ENCODE measurements at places on chromosomes 1 and 21. TPM values are rescaled to one million over a fixed set of nuclear protein-coding genes. Genes with fewer than 3 reads are reported as not detected.
A peak's percentile ranks its signal among the peaks of the same experiment; 100 is the strongest.

DNA sequence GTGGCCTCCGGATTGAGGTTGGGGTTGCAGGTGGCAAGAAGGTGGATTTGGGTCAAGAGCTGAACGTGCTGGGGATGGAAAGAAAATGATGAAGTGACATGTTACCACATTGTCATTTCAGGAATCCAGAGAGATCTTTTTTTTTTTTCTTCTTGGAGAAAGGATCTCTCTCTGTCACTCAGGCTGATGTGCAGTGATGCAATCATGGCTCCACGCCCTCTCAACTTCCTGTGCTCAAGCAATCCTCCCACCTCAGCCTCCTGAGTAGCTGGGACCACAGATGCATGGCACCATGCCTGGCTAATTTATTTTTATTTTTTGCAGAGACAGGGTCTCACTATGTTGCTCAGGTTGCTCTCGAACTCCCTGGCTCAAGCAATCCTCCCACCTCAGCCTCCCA is 80.6 kb downstream of the GON4L start:
- no peak for DNase-seq

GRCh38 chr1:200245473-200245872 is 164.4 kb downstream of the ZNF281 start:
- no peak for DNase-seq

GRCh38 chr1:174960362-174960761 is 39.4 kb upstream of the CACYBP start:
- no peak for DNase-seq

The TPTE gene
- not detected for polyA plus RNA-seq

DNA sequence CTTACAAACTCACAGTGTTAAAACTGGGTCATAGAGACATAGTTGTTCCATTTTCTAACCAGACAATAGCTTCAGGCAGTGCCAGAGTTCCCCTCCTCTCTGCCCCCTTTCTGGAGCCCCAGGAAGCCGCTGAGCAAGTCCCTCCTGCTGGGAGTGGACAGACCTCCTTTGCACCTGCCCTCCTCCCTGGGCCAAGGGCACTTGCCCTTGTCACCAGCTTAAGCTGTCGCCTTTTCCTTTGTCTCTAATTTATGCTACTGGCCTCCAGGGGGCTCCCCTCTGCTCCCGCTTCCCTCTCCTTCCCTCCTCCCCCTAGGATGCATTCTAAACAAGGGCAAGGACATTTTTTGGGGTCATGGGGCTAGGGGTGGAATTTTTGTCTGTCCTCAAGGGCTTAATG is 182.4 kb downstream of the MIS18A start:
- DNase-seq = no peak

DNA sequence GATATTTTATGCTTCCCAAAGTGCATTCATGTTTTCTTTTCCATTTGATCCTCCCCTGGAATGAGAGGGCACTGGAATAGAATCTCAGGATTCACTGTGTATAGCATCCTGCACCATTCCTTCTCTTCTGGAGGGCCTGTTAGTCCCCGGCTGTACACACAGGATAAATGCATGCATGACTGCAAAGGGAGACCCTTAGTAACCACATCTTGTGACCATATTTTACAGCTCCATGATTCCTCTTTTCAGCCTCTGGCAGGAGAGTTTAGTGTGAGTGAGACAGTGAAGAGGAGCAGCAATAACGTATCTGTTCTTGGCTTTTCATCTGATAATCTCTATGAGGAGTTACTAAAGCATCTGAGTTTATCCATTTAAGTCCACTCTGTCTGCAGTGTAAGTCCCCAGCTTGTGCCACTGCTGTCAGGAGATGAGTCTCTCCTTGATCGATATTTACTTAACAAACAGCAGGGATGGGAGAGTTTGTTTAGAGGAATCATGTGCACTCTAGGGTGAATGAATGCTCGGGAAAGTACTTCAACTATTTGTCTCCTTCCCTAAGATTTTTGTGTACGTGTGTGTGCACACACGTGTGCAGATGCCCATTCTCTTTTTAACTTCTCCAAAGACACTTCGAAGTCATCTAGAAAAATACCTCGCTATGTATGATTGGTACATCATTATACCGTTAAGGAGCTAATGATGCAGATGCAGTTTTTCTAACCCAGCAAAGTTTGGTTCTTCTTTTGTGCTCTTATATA is 41.1 kb downstream of the PROX1 start:
- DNase-seq = no peak

The SLC30A10 gene
- not detected for polyA plus RNA-seq

GRCh38 chr1:44559913-44560312 is 114.4 kb downstream of the TMEM53 start:
- DNase-seq = no peak

The SLC44A3 gene
- polyA plus RNA-seq = 3.2 TPM

GRCh38 chr1:92842082-92843045 is 10.5 kb downstream of the RPL5 start:
- no peak for DNase-seq

GRCh38 chr1:152036267-152037216 is at the start of gene S100A11:
TSS of gene S100A11 (minus strand) at chr1:152037004. CDS start at chr1:152036915, 89 bp downstream.
- DNase-seq = peak; percentile 55

DNA sequence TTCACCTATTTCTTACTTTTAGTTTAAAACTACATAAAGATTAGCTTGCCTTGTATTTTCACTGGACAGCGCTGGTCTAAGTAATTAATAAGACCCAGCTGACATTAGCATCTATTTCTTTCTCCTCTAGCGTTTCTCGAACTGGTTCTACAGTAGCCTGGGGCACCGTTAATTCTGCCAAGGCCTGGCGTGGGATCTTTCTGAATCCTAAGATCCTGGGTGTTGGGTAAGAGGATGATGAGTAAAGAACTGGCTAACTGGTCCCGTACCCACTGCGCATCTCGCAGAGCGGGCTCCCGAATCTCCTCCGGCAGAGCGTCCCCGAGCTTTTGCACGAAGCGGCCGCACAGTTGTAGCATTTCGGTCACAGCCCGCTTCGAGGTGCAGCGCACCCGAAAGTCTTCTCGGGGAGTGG is 309 bp downstream of the NSL1 start:
- no peak for DNase-seq

The TRIM45 gene
- polyA plus RNA-seq = 4.8 TPM

The LEMD1 gene
- not detected for polyA plus RNA-seq

The PGLYRP4 gene
- polyA plus RNA-seq = not detected

The ZNF683 gene
- not detected for polyA plus RNA-seq

The DHDDS gene
- 51.7 TPM for polyA plus RNA-seq

- peak; percentile 10 for DNase-seq
Measured at GRCh38 chr1:207499573-207499972, 3.6 kb downstream of the CR1 start.

The OR10Z1 gene
- polyA plus RNA-seq = not detected

The LCE1F gene
- not detected for polyA plus RNA-seq

DNA sequence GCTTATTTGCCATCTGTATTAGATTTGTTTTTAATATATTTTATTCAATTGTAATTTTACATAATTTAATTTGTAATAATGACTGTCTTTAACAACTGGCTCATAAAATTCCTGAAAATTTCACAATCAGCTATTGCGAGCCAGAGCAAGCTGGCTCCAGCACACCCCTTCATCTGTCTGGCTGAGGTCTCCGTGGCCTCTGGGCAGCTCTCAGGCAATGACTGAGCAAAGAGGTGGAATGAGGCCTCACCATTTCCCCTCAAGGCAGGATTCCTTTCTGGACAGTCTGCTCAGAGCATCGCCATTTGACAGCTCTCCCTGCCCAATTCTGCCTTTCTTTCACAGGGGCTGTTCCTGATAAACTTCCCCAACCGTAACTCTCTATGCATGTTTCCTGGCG is 5.8 kb upstream of the KANK4 start:
- DNase-seq = no peak

The TACSTD2 gene
- polyA plus RNA-seq = 0.07 TPM

The PLD5 gene
- not detected for polyA plus RNA-seq

DNA sequence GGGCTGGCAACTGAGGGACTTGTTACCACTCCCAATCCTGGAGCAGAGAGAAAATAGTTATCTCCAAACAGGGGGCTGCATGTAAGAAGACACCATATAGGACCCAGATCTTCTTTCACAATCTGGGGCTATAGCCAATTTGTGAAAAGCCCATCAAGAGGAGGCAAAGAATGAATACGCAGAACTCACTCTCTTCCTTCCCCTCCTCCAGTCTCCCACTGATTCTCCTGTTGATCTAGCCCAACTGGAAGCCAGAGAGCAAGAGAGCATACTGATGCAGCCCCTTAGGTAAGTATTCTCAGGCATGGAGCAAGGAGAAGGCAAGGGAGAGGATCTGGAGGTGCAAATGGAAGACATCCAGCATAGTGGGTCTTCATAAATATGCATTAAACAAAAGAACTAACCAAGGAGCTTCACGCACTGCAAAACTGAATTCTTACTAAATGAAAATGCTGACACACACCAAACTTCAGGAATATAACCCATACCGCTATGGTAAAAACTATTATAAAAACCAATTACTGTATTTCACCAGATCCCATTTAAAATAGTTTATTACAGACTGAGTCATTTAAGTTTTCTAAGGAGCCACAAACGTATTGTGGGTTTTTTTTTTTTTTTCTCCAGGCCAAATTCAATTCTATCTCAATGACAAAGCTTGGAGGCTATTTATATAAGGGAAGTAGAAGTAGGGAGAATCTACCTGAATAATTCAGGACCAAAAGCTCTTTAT is 15.5 kb upstream of the HMGB4 start:
- no peak for DNase-seq

GRCh38 chr1:61397495-61397894 is 315.1 kb downstream of the NFIA start:
- no peak for DNase-seq

GRCh38 chr1:61207416-61207815 is 125.1 kb downstream of the NFIA start:
- DNase-seq = no peak

DNA sequence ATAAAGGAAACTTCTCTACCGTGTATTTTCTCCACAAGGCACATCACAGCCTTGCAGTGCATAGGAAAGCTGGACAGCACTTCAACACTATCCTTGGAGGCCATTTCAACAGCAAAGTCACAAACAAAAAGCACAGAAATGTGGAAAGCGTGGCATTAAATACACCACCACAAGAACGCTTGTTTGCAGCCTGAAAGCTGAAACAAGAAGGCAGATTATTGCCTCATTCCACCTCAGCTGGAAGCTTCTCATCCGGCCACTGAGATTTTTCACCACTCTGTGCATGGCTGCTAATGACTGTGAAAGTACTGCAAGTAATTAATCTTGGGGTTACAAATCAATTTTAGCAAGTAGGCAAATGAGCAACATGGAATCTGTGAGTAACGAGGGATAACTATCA is 50.9 kb upstream of the GALNT2 start:
- no peak for DNase-seq

The SMCP gene
- not detected for polyA plus RNA-seq

DNA sequence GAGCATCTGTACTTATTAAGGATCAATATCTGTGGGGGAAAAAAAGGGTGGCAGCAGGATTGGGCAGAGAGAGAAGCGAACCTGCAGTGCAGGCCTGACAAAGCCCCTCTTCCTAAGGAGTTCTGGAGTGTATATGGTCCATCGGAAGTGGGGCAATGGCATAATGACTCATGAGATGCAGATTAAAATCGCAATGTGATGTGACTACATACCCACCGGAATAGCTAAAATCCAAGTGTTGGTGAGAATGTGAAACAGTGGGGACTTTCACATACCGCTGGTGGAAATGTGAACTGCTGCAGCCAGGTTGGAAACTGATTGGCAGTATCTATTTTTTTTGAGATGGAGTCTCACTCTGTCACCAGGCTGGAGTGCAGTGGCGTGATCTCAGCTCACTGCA is 8.2 kb upstream of the CREG1 start:
- no peak for DNase-seq

- DNase-seq = no peak
Measured at GRCh38 chr1:242754926-242755325, 230.4 kb upstream of the PLD5 start.

- no peak for DNase-seq
Measured at GRCh38 chr1:77990629-77991204, 11.8 kb upstream of the FUBP1 start.

GRCh38 chr1:1080951-1081310 is 6.8 kb upstream of the RNF223 start:
- no peak for DNase-seq

The TAS1R1 gene
- 0.05 TPM for polyA plus RNA-seq

GRCh38 chr1:37691497-37692077 is 729 bp upstream of the CDCA8 start:
- DNase-seq = no peak

DNA sequence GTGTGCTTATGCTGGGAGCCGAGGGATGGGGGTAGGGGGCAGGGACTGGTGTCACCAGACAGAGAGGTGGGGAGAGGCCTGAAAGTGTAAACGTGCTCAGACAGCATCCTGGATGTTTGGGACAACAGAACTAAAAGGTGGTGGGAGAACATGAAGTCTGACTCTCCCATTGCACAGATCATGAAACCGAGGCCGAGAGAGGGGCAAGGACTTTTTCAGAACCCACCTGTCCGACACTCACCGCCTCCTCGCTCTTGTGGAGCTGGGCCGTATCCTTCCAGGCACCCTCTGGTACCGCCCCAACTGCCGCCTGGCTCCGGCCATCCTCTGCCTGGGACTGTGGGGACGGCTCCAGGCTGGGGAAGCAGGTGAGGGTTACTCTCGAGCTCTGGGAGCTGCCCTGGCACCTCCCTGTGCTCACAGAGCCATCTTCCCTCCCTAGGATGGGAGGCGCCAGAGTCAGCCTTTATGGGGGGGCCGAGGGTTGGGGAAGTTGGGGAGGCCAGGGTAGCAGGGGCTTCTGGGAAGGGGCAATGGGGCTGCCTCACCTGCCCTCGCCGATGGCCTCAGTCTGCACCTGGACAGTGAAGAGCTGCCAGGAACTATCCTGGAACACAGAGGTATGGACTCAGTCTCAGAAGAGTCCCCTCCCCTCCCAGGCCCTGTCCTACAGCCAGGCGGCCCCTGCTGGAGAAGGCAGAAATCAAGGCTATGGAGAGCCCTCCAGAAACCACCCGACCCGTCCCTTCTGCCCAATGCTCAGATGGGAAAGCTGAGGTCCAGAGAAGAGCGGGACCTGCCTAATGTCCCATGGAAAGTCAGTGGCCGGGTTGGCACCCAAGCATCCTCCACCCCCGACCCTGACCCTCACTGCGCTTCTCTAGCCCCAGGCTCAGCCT is 7.0 kb downstream of the ATP13A2 start:
- no peak for DNase-seq

The PGBD5 gene
- 1.0 TPM for polyA plus RNA-seq

DNA sequence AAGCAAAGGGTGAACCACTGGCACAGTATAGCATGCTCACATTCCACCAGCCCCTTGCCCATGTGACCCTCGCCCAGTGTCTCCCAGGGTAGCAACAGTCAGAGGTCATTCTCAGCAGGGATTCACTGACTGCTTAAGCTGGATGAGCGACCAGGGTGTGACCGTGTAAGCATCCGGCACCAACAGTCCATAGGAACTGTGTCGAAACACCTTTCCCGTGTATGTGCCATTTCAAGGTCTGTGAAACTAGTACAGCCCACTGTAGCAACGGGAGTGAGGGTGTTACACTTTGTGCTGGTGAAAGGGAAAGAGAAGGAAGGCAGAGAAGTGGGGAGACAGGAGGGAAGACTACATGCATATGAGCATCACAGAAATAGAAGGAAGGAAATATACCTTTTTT is 10.8 kb downstream of the PIK3C2B start:
- DNase-seq = no peak

The TSPEAR gene
- not detected for polyA plus RNA-seq

- DNase-seq = no peak
Measured at GRCh38 chr1:185960422-185961321, 226.5 kb downstream of the HMCN1 start.

The LRRC71 gene
- polyA plus RNA-seq = not detected

GRCh38 chr1:50422946-50423669 is at the start of gene DMRTA2:
TSS of gene DMRTA2 (minus strand) at chr1:50423443. CDS start at chr1:50421536, 1,907 bp downstream.
- no peak for DNase-seq

- no peak for DNase-seq
Measured at GRCh38 chr1:172530000-172530399, 3.0 kb upstream of the SUCO start.

The KIAA1614 gene
- polyA plus RNA-seq = 3.6 TPM

All from AG04450 (cell line).